MV-4-11 (cell line): ENCODE measurements at places on chromosomes 1 and 21.

DNA sequence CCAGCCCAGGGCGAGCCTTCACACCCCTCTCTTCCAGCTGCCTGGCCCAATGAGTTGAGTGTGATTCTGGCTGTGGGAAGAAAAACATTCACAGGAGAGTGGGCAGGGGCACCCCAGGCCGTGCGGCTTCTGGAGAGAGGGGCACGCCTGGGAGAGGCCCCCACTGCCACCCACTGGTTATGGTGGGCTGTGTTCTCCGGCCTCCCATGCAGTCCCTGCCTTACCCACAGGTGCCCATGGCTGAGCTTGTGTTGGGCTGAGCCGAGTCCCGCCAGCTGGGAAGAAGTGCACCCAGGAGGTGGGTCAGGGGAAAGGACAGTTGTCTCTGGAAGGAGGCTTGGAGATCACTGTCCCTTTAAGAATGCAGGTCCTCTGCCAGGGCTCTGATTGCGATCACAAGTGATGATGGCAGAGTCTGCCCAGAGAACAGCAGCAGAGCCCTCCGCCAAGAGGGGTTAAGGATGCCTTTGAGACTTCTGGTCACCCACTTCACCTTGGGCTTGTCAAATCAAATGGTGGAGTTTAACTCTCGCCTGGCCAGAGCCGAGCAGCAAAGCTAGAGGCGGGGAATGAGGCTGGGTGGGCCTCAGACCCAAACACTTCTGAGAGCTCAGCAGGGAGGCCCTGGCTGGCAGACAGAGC lies 124.7 kb upstream of the ARHGEF16 start:
- no peak for DNase-seq

- DNase-seq, result no peak
These were observed 112.1 kb downstream of the RUNX1 start for GRCh38 chr21:34936883-34937563.

GRCh38 chr1:112514901-112515300 lies 6.1 kb downstream of the WNT2B start:
- peak; percentile 5 for DNase-seq

DNA sequence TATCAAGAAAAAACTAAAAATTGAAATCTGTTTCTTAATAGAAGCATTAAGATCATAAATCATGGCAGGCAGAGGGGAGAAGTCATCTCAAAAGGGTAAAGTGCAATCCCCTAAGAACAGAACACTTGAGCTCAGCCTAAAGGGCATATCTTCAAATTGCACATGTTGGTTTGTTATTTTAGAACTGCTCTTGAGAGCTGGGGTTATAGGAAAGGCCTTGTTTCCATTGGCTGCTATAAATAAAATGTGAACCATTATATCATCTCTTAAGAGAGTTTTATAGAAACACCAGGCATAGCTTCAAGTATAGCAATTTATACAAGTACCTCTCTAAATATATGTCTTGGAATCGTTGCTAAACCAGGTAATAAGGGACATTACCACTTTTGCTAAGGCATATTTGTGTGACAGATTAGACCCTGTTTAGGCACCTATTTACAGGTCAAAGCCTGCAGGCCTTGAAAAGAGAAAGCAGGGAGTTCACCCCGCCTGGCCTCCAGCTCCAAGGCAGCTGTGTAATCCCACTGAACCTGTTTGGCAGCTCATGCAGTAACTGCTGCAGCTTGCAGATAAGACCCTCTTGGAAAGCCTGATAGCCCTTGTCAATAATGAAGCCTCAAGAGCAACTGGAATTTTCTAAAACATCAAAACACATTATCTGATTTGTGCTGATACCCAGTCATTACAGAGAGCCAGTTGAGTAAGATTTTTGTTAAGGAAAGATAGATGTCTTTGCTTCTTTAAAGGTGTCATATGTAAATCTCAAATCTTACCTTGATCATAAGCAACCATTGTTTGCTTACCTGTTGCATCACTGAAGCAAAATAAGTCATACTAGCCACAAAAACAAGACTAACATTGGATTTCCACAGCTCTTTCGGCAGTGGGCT lies 24.2 kb upstream of the SYDE2 start:
- no peak for DNase-seq

DNA sequence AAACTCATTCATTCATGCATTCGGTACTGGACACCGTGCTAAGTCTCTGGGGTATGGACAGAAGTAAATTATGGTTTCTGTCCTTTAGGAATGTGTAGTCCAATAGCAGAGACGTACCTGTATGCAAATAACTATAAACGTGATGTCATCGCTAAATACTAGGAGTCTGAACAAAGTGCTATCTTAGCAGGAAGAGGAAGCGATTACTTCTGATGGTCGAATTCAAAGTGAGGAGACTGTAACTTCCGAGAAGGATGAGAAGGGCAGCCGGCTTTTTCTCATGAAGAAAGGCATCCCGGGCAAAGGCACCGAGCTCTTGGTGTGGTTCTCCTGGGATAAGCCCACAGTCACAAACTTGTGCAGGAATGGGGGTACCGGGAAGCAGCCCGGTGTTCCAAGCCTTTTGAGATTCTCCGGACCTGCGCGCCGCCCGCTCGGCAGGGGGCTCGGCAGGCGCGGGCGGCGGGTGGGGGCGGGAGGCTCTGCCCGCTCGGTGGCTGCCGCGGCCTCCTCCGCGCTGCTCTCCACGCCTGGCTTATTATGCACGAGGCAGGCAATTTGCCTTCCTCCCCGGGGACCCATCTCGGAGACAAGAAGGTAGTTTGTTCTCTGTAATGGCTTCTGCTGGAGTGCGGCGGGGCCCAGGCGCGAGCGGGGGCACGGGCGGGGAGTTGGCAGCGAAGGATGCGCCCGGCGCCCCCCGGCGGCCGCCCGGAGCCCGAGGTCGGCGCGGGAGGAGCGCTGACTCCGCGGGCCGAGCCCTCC lies 67.5 kb upstream of the CD1D start:
- DNase-seq, result no peak

GRCh38 chr1:170803711-170804110 lies 131.6 kb upstream of the MROH9 start:
- no peak for DNase-seq

DNA sequence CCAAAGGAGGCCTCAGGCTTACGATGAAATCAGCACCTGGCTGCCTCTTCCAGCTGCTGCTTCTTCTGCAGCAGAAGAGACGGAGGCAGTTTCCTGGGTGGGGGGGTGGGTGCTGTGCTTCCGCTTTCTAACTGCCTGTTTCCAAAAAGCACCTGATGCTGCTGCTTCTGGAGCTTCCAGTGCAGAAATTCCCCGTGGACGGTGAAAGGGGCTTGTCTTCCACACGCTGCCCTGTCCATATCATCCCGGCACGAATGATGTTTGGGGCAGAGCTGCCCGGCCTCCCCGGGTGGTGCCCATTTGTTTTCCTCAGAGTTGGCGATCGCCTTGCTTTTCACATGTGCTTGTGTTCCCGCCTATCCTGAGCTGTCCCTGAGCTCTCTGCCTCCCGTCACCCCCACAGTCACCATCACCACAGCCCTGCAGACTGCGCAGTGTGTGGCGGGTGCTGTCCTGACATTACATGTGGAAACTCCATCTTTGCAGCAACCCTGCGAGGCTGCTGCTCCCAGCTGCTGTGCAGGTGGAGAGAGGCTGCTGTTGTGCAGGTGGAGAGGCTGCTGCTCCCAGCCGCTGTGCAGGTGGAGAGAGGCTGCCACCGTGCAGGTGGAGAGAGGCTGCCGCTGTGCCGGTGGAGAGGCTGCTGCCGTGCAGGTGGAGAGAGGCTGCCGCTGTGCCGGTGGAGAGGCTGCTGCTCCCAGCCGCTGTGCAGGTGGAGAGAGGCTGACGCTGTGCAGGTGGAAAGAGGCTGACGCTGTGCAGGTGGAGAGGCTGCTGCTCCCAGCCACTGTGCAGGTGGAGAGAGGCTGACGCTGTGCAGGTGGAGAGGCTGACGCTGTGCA lies 1.8 kb downstream of the TTLL10 start:
- DNase-seq, result no peak

- peak; percentile 52 for DNase-seq
These were observed 13.2 kb upstream of the MAP1LC3C start for GRCh38 chr1:242011894-242012660.
